ENCODE measurements at places on chromosomes 3 and 15. TPM values are rescaled to one million over a fixed set of nuclear protein-coding genes. Genes with fewer than 3 reads are reported as not detected.

The TIPIN gene
- 10.5 TPM for total RNA-seq

- H3K27me3 ChIP-seq = no peaks in the 10 kb centered on the region
- H3K4me3 ChIP-seq = no peak overlapping the region
- H3K36me3 ChIP-seq = peaks cover 10% of the 10 kb centered on the region
- DNase-seq = no peak
- peak overlapping the region; percentile 75 for H3K27ac ChIP-seq
- peaks cover 36% of the 10 kb centered on the region for H3K4me1 ChIP-seq
Observed at GRCh38 chr3:64559588-64559987, 128.2 kb downstream of the ADAMTS9 start.

- no peak for DNase-seq
- no peak overlapping the region for H3K27ac ChIP-seq
- H3K27me3 ChIP-seq = no peaks in the 10 kb centered on the region
- H3K4me1 ChIP-seq = peaks cover 34% of the 10 kb centered on the region
Observed at GRCh38 chr3:177468331-177468730, 271.0 kb upstream of the TBL1XR1 start.

- H3K4me1 ChIP-seq = peaks cover 42% of the 10 kb centered on the region
- no peaks in the 10 kb centered on the region for H3K27me3 ChIP-seq
- H3K4me3 ChIP-seq = no peak overlapping the region
- DNase-seq = no peak
- H3K27ac ChIP-seq = no peak overlapping the region
Observed at GRCh38 chr3:168081856-168082255, 13.9 kb downstream of the GOLIM4 start.

- no peak overlapping the region for H3K4me3 ChIP-seq
- H3K27ac ChIP-seq = no peak overlapping the region
- DNase-seq = no peak
- peaks cover 5% of the 10 kb centered on the region for H3K36me3 ChIP-seq
Observed at GRCh38 chr15:63967616-63968015, 78.7 kb downstream of the DAPK2 start.

DNA sequence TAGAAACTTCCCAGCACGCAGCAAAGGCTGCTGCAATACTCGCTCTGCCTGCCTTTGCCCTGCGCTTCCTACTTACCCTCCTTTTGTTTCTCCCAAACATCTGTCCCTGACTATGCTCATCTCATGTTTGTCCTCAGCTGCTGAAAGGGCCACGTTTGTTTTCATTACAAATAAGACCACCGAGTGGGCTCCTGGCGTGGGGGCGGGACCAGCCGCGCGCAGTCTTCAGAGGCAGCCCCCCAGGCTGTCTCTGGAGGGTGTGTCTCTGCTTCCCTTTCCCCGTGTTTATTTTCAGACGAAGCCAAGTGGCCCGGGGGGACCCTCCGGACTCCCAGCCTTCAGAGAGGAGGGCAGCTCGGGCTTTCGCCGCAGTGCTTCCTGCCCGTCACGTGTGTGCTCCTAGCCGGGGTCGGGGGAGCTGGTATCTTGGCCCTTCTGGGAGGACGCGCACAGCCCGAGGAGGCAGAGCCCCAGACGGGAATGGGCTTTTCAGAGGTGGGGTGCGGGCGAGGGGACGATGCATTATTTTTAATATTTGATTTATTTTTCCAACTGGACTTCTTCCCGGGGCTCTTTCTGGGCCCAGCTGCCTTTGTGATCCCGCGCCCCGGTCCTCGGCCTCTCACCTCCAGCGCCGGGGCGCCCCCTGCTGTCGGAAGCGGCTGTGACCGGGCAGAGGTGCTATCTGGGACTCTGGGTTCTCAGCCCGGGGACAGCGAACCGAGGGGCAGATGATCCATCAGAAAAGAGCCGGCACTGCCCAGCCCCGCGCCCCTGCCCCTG lies 70.0 kb upstream of the CGNL1 start:
- no peaks in the 10 kb centered on the region for H3K36me3 ChIP-seq
- no peak overlapping the region for H3K27ac ChIP-seq
- H3K4me1 ChIP-seq = peaks cover 11% of the 10 kb centered on the region
- no peaks in the 10 kb centered on the region for H3K27me3 ChIP-seq
- DNase-seq = peak; percentile 52

- H3K27me3 ChIP-seq = no peaks in the 10 kb centered on the region
- peaks cover 2% of the 10 kb centered on the region for H3K36me3 ChIP-seq
- H3K4me1 ChIP-seq = peaks cover 15% of the 10 kb centered on the region
- peak overlapping the region; percentile 78 for H3K27ac ChIP-seq
Observed at GRCh38 chr15:85047271-85047948, 65.8 kb downstream of the PDE8A start.

DNA sequence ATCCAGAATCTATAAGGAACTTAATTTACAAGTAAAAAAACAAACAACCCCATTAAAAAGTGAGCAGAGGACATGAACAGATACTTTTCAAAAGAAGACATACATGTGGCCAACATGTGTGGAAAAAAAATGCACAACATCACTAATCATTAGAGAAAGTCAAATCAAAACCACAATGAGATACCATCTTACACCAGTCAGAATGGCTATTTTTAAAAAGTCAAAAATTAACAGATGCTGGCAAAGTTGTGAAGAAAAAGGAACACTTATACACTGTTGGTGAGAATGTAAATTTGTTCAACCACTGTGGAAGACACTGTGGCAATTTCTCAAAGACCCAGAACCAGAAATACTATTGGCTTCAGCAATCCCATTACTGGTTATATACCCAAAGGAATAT lies 830.0 kb upstream of the ALCAM start:
- H3K4me1 ChIP-seq = peaks cover 2% of the 10 kb centered on the region
- H3K4me3 ChIP-seq = no peak overlapping the region
- H3K27me3 ChIP-seq = no peaks in the 10 kb centered on the region

GRCh38 chr3:190825386-190826016 lies 37.0 kb downstream of the GMNC start:
- H3K27me3 ChIP-seq = peaks cover 10% of the 10 kb centered on the region
- H3K4me3 ChIP-seq = no peak overlapping the region
- H3K27ac ChIP-seq = no peak overlapping the region

DNA sequence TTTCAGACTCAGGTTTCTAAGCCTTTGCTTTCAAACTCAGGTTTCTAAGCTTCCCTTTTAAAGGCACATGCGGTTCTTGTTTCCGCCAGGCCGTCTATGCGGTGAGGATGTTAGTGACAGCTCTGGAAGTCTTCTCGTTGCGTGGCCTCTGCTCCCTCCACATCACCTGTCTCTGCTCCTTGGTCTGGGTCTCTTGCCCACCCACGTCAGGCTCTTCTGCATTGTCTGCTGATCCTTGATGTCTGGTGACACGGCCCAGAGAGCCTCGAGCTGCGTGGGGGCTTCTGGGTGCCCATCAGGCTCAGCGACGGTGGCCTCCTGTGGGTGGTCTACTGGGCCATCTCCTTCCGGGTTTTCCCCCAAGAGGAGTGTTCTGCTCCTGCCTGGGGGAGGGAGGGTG lies 30.5 kb downstream of the KLF13 start:
- H3K27ac ChIP-seq = no peak overlapping the region
- H3K27me3 ChIP-seq = no peaks in the 10 kb centered on the region
- DNase-seq = no peak
- no peak overlapping the region for H3K4me3 ChIP-seq

DNA sequence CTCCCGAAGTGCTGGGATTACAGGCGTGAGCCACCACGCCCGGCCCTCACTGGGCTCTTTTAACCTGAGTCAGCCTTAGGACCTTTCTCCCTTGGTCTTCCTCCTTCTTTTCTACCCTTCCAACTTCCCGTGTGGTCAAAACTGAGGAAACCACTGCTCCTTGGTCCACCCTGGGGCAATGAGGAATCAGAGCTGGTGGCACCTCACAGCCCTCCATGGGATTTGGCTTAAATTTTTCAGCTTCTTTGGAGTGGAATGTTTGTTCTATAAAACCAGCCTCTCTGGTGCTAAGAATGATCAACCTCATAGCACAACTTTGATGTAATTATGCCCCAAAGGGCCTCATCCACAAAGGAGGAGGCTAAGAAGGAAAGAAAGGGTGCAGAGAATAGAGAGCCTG lies 76.6 kb upstream of the CFAP20DC start:
- no peaks in the 10 kb centered on the region for H3K27me3 ChIP-seq
- H3K4me1 ChIP-seq = peaks cover 4% of the 10 kb centered on the region
- H3K36me3 ChIP-seq = no peaks in the 10 kb centered on the region
- DNase-seq = no peak
